Uterus (tissue), 4 donors: ENCODE measurements at places on chromosomes 3 and 15. TPM values are rescaled to one million over a fixed set of nuclear protein-coding genes. Genes with fewer than 3 reads are reported as not detected.

The NRG4 gene
- not detected for total RNA-seq

The UBE3A gene
- 59.7 TPM for total RNA-seq

The FBXW12 gene
- 0.55 TPM for total RNA-seq

The GPR160 gene
- total RNA-seq: 21.0 TPM

The MYEF2 gene
- 2.6 TPM for total RNA-seq

The TGFBR2 gene
- total RNA-seq: 95.3 TPM

The PIGB gene
- total RNA-seq: 0.51 TPM

The CKMT1B gene
- total RNA-seq: 0.29 TPM

The MTMR10 gene
- 16.1 TPM for total RNA-seq

The PLSCR5 gene
- total RNA-seq: not detected

The SAMD7 gene
- not detected for total RNA-seq

The NR2E3 gene
- total RNA-seq: not detected

The QARS1 gene
- total RNA-seq: 280 TPM

The SH2D7 gene
- not detected for total RNA-seq

The CCPG1 gene
- 50.1 TPM for total RNA-seq

The MUC20 gene
- total RNA-seq: 7.3 TPM

The MOBP gene
- not detected for total RNA-seq

The ZNF620 gene
- 1.3 TPM for total RNA-seq

The RTP1 gene
- not detected for total RNA-seq

The SCG5 gene
- total RNA-seq: not detected

The CYP1A2 gene
- not detected for total RNA-seq

The ADAMTS7 gene
- total RNA-seq: 0.29 TPM

The OIP5 gene
- total RNA-seq: not detected

The PTPRG gene
- 48.5 TPM for total RNA-seq

The GOLGA8J gene
- total RNA-seq: not detected

The CD86 gene
- 4.3 TPM for total RNA-seq

The MESP1 gene
- total RNA-seq: 2.7 TPM

The SCAMP5 gene
- 2.6 TPM for total RNA-seq

The GOLGA6L7 gene
- not detected for total RNA-seq

The RNU5B-1 gene
- not detected for total RNA-seq

The ZNF860 gene
- 0.26 TPM for total RNA-seq

The FOXL2 gene
- total RNA-seq: not detected

The TM6SF1 gene
- 10.5 TPM for total RNA-seq

The FAM81A gene
- 4.4 TPM for total RNA-seq

The MLF1 gene
- total RNA-seq: 23.8 TPM

The ST3GAL6 gene
- 11.0 TPM for total RNA-seq

The NEK10 gene
- 0.88 TPM for total RNA-seq

The CCR5 gene
- 1.2 TPM for total RNA-seq

The TMC3 gene
- total RNA-seq: not detected

The NECTIN3 gene
- total RNA-seq: 55.3 TPM

The GOLGA8S gene
- total RNA-seq: 0.24 TPM

The GOLGA6B gene
- not detected for total RNA-seq

The EDC3 gene
- total RNA-seq: 26.3 TPM

The MYL3 gene
- total RNA-seq: 9.6 TPM

The UPK1B gene
- total RNA-seq: not detected

The PPP1R14D gene
- not detected for total RNA-seq

The C3orf85 gene
- not detected for total RNA-seq

The NANOGP8 gene
- total RNA-seq: not detected

The ITIH1 gene
- total RNA-seq: not detected

The KCNMB3 gene
- total RNA-seq: 0.26 TPM
